ENCODE measurements at places on chromosomes 2 and 18. TPM values are rescaled to one million over a fixed set of nuclear protein-coding genes. Genes with fewer than 3 reads are reported as not detected.
A peak's percentile ranks its signal among the peaks of the same experiment; 100 is the strongest.

DNA sequence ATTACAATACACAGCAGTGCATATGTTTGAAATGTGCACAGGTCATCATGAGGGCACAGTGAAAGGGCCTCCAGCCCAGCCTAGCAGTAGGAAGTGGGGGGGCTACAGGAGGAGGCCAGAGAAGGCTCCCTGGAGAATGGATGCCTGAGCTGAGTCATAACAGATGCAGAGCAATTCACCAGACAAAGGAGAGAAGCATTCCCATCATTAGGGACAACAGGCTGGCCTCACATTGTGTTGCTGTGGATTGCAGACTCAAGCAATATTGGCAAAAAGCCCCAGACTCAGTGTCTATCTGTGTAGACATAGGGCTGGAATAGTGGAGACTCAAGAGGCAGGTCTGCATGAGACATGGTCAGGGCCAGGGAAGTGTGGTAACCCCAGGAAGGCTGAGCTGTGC is 329.9 kb downstream of the DLGAP1 start:
- no peak for DNase-seq

DNA sequence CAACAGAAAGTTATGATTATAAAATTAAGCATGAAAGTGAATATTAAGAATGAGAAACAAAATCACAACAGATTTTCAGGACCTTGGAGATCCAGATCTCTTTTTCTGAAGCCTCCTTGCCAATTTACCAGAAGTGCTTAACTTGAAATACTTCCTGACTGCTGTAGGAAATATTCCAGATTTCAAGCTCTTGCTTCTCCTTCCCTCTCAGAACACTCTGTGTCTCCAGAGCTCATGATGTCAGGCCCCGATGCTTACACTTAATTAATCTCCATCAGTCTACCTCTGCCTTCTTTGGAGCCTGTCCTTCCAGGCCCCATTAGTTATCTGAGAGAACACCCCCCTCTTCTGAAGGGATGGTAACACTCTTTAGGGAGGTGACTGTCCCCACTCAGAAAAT is 20.7 kb upstream of the NT5C1B start:
- DNase-seq: no peak

- DNase-seq: no peak
These were observed 1233.2 kb upstream of the ZEB2 start for GRCh38 chr2:145753041-145753608.

DNA sequence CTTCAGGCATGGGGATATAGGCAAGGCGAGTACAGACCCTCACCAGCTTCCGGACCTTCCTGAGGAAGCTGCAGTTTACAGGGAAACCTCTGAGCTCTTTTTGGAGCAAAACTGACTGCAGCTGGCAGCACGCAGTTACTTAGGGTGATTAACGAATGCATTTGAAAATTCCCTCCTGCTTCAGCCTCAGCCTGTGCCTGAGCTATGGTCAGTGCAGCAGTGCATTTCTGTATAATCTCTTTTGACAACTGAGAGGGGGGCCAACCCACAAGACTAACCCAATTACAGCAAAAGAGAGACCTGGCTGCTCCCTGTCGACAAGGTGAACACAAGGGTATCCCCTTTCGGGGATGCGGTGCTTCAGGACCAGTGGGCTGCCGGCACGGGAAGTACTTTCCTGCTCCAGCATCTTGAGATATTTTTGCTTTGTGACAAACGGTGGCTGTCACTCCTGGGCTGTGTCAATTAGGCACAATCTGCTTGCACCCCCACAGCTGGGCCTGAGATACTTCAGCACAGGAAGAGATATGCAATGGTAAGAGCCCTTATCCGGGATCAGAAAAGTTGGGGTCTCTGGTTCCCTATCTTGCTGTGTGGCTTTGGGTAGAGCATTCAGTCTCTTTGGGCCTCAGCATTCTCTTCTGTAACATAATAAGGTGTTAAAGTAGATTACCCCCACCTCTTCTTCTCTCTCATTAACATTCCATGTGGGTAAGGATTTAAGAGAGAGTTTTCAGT is 141.0 kb downstream of the TMEM17 start:
- DNase-seq: no peak

GRCh38 chr2:220586980-220587530 is 959.6 kb downstream of the SLC4A3 start:
- no peak for DNase-seq

DNA sequence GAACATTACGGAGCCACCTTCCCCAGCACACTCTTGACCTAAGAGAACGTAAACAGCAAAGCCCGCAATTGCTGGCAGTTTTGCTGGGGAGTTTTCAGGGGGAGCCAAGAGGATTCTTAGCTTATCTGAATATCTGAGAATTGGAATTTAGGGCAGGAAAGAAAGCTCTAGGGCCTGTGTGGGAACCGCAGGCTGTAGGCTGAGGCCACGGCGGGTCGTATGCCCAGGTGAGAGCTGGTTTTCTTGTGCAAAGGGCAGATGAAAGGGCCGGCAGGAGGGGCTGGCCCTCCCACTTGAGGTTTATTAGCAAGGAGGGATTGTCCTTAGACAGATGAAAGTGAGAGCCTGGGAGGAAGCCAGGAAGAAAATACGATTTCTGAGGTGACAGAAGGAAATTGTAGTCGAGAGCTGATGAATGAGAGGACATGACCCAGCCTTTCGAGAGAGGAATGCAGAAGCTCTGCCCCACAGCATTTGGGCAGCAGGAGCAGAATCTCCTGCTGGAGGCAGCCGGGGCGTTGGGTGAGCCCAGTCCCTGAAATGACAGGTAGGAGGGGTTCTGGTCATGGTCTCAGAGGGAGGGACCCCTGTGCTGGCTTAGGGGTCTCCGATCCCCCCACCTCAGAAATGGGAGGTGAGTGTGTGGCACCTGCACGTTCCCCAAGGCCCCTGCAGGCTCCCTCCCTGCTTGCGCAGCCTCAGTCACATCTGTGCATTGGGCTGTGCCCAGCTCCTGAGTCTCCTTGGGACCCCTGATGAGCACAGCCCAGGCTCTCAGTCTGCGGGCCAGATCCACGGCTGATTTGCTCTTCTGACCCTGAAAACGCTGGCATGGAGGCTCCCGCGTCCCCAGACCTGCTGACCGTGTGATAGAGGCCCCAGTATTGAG is 61.1 kb downstream of the CABLES1 start:
- peak; percentile 26 for DNase-seq

DNA sequence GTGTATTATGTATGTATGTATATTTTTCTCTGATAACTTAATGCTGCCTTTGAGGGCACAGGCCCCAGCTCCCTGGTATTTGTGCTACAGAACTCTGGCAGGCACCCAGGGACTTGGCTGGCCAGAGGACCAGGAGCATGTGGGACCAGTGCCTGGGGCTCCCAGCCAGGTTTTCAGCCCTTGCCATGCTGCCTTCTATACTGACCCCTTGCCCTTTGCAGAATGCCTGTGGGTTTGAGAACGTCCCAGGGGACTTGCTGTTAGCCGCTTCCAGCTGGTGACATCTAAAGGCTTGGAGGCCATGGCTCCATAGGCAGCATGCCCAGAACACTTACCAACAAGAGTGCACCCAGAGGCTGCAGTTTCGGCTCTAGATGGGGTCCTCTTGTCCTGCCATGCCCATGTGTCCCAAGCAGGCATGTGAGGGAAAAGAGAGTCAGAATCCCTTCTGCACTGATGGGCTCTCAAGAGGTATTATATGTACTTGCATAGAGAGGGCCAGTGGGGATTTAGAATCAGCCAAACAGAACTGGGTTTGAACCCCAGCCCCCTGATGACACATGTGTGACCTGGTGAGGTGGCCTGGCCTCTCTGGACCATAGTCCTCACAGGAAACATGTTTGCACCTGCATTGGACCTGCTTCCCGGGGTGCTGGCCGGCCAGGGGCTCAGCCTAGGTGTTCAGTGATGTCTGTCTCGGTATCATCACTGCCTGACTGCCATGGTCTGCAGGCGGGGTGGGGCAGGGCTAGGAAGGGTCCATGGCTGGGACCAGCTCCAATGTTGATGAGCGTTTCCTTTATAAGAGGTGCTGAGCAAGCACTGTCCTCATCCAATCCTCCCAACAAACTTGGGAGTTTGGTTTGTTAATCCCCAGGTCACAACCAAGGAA is 119.2 kb upstream of the FHL2 start:
- peak; percentile 73 for DNase-seq

DNA sequence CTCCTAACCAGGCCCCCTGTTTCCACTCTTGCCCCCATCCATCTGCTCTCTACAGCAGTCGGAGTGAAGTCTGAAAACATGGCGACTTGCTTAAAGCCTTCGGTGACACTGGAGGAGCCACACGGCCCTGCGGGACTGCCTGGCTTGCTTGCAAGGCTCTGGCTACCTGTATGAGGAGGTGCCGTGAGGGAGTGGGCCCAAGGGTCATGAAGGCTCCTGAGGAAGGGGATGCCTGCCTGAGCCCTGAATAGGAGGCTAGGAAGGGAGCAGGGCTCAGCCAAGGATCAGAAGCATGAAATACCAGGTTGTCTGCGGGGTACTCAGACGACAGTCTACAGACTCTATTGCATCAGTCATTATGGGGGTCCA is 75.4 kb downstream of the EMX1 start:
- no peak for DNase-seq

- DNase-seq: no peak
These were observed 114.7 kb upstream of the CYP1B1 start for GRCh38 chr2:38190542-38191218.

DNA sequence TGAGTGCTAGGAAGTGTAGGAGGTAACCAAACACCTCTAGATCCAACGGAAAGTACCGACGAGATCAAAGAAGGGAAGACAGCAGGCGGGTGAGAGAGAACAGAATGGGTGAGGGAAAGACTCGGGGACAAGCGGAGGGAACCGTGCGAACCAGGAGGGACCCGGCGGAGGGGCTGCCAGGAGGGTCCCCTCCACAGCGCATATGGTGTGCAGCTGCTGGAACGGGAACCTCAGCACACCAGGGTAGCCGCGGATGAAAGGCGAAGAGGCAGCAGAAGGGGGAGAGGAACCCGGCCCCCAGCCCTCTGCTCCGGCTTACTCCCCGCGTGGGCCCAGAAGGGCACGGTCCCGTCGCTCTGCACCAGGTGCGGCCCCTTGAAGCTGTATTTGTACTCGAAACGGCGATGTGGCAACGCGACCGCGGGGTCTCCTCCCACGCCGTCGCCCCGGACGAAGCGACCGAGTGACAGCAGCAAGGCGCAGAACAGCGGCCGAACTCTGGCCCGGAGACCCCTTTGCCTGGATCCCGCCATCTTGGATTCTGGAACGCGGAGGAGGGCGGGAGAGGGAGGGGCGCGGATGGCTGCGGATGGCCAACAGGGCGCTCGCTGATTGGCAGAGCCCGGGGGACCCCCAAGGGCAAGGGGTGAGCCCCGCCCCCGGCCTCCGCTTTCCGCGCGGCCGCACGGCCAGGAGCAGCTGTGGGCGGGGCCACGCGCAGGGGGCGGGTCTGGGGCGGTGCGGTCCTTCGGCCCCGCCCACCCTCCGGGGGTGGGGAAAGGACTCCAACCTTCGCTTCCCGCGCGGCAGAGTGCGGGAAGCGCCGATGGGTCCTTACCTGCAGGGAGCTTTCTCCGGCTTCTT is at the start of gene LMAN1:
Gene LMAN1, minus strand, starts transcription at position 554 of the 864 bp plus-strand sequence. Its CDS starts 21 bp downstream, at position 533.
- peak; percentile 98 for DNase-seq

DNA sequence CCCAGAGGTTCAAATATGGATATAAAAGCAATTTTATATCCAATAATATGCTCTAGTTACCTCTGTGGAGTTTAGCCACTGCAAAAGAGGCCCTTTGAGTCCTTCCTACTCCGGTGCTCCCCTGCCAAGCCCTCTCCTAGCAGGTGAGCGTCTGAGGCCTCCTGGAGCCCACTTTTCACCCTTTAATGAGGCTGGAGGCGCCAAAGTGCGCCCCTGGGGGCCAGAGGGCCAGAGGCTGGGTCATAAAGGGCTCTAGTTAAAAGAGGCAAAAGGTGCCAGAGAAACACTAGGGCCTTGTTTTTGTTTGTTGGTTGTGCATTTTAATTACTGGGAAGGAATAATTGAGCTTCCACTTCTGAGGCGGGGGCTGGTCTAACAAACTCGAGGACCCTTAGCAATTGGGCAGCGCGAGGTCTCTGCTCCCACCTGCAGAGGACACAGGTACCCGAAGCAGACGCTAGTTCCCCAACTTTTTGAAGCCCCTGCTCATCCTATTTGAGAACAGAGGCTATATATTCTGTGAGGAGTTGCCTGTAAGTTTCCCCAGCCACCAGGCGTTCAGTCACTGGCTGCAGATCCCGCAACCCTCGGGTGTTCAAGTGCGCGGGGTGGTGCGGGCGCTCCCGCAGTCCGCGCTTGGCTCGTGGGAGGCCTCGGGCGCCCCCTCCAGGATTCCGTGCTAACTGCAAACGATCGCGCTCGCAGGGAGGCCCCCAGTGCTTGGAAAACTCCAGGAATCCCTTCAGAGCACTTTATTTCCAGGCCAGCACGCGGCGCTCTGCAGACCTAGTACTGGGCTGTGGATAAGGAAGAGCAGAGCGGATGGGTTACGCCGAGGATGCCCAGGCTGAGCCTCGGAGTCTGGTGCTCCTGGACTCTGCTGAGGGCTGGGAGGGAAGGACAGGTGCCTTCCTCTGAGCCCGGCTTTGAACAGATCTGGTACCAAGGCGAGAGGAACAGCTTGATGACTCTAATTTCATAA is 14.1 kb downstream of the MSGN1 start:
- DNase-seq: no peak

- no peak for DNase-seq
These were observed 10.7 kb upstream of the CWC22 start for GRCh38 chr2:180017784-180018183.

DNA sequence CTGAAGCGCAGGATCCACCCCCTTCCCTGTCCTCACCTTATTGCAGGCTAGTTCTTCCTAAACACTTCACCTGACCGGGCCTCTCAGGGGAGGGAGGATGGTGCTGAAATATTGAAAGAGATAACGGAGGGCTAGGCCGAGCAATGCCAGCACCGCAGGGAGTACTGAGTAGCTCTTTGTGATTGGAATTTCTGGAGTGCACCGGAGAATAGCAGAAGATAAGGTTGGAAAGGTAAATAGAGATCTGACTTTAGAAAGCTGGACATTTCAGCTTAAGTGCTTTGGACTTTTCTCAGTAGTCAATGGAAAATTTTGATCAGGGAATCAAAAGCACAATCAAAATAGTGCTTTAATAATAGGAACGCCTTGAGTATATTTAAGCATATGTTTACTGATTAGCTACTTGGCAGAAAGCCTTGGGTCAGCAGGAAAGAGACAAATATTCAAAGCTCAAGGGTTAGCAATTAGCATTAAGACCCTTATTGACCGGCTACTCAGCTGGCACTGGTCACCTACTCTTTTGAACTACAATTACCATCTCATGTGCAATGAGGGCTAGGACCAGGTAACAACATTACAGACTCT is 142.9 kb upstream of the NDUFV2 start:
- DNase-seq: no peak

GRCh38 chr18:6994771-6995430 is 122.7 kb downstream of the LAMA1 start:
- no peak for DNase-seq

GRCh38 chr2:157427003-157427921 is 16.6 kb downstream of the CYTIP start:
- DNase-seq: no peak

POTEJ gene
- total RNA-seq: 0.45 TPM

SNTG2 gene
- 4.9 TPM for total RNA-seq

FAM237A gene
- not detected for total RNA-seq

ZNF396 gene
- 3.8 TPM for total RNA-seq

C2orf72 gene
- total RNA-seq: 16.1 TPM

UPP2 gene
- total RNA-seq: 0.27 TPM

SLC9A4 gene
- total RNA-seq: not detected

PSMG2 gene
- 46.3 TPM for total RNA-seq

PAIP2B gene
- total RNA-seq: 17.3 TPM

UGT1A4 gene
- total RNA-seq: not detected

FTCDNL1 gene
- 4.1 TPM for total RNA-seq

ANKRD53 gene
- total RNA-seq: 2.3 TPM

Measured in cerebellum (tissue), 4 donors.